NCI-H446 treated with DMSO at 0.1 percent for 48 hours (cell line): ENCODE measurements at places on chromosomes 13 and 19.

DNA sequence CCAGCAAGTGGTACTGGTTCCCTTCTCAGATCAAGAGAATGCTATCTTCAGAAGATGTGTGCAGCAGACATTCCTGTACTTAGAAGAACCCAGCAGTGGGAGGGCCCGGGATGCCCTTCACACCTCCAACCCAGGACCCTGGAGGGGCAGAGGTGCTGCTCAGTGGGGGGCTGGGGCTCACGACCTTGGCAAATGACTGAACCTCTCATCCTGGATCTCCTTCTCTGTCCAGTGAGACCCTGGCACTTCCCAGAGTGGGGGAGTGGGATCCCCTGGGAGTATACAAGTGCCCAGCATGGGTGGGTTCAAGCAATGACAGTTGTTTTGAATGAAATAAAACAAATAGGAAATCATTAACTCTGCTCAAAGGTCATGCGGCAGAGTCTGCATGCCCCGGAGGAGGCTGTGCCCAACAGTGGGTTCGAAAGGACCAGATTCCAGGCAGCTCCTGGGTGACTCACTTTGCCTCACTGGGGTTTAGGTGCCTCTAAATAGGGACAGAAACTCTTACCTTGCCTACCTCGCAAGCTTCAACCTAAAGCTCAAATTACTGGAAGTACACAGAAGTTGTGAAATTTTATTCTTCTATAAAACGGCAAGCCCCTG is 26.9 kb downstream of the GGACT start:
- DNase-seq = no peak

- DNase-seq = no peak
Observed at GRCh38 chr13:19362946-19363510, 181.4 kb upstream of the TUBA3C start.

DNA sequence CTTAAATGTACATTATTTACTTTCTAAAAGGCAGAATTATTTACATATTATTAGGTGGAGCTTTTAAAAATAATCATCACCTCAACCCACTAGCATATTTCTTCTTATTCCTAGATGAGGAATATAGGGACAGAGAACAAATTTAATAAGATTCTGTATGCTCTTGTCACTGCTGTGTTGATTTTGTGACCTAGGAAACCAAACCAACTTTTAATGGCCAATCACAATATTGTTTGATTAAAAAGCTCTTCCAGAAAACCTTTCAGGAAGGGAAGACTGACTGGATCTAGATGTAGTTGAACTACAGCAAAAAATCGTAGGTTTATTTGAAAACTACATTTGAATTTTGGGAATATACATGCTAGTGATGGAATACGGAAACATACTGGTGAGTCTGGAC is 91.8 kb upstream of the RAP2A start:
- DNase-seq = no peak

GRCh38 chr19:40889366-40889765 is 7.3 kb upstream of the CYP2A7 start:
- no peak for DNase-seq

DNA sequence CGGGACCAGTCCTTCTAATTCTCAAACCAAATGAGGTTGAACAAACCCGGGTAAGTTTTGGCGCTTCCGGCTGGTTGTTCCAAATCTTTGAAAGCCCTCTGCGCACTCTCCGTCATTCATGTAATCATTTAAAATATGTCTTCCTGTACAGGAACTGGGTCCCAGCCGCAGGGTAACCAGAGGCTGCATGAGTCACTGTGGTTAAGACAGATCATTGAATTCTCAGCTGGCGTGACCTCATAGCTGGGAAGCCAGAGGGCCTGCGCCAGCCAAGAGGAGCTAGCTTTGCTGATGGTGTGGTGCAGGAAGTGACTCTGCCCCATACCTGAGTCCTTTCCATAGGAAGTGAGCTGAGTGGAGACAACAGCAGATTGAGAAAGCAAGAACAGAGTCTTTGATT is 135.2 kb downstream of the TSHZ3 start:
- no peak for DNase-seq

DNA sequence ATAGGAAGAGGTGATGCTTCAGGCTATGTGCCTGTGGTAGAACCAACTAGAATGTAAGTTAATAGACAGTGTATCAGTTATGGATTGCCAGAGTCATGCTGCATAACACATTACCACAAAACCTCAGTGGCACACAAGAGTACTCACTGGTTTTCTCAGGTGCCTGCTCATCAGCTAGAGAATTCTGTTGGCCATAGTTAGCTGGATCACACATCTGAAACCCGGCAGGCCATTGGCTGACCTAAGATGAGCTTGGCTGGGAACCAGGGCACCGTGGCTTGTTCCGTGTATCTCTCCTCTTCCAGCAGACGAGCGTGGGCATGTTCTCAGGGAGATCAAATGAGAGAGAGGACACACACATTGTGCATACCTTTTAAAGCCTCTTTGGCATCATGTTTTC is 76.7 kb downstream of the TEX26 start:
- DNase-seq = no peak

GRCh38 chr19:45158503-45159209 is 2.1 kb downstream of the NKPD1 start:
- no peak for DNase-seq

DNA sequence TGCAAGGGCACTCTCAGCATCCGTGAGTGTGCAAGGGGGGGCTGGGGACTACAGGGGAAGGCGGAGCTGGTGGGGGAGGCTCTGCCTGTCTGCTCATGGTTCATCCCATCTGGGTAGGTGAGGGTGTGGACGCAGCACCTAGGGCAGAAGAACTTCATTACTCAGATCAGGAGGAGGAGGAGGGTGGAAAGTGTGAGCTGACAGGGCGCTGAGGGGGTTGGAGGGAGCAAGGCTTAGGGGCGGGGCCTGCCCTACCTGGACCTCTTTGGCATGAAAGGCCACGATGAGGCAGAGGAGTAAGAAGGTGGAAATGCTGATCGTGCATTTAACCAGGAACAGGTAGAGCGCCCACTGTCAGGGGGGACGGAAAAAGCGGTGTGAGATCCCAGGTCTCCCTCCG is 4.5 kb downstream of the KCNN4 start:
- DNase-seq = no peak
